ENCODE measurements at places on chromosomes 7 and 10.

DNA sequence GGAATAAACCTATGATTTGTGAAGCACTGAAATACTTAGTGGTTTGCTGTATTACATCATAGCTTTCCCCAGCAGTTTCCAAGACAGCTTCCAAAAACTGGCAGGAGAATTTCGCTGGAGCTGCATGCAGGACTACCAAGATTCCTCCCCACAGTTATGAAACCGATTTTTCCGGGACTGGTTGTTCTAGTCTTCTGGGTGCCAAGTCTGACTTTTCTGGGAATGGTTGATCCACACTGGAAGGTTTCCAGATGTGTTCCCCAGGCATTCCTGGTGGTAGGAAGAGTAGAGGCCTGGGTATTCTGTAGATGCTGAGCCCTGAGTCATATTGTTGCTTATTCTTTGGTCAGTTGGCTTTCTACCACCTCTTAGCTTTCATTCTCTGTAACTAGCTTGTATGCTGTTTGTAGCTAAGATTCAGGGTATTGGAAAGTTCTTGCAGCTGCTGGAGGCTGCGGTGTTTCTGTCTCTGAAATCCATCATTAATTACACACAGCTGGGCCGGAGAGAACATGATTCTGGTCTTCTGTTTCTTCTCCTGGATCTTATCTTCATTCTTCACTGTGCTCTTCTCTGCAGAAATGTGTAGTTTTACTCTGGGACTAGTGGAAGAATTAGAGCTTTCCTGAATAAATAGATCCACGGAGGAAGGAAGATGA is 6.3 kb downstream of the ABCC2 start:
- no peak for DNase-seq

DNA sequence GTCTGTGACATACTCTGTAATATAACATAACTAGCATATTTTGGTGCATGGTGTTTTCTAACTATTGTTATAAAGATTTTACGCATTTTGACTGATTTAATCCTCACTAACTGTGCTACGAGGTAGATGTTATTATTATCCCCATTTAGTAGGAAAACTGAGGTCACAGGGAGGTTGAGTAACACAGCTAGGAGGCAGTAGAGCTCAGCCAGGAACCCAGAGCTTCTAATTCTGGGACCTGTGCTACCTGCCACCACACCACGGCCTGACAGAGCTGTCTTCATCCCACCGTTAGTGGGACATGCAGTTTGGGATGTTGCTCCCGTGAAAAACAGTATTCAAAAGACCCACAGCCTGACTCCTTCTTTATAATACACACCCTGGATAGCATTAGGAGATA is 962.5 kb downstream of the CNTNAP2 start:
- no peak for DNase-seq

DNA sequence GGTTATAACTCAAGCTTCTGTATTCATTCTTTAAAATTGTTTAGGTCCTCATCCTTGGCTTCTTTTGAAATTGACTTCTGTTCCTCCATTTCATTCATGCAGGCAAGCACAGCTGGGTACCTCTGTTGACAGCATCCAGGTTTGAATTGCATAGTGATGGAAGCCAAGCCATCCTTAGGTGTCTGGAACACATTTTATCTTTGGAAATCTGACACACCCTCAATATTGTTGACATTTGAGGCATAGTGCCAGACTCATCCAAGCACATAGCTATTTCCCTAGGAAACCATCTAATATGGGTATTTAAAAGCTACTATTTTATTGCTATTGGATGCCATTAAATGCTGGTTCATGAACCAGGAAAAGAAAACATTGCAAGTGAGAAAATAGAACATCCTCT is 142.1 kb upstream of the PTPRZ1 start:
- no peak for DNase-seq

- DNase-seq: peak; percentile 72
These were observed 24.8 kb upstream of the SLIT1 start for GRCh38 chr10:97210543-97210960.

GRCh38 chr7:46637793-46638735 is 717.0 kb upstream of the IGFBP3 start:
- DNase-seq: no peak

- DNase-seq: no peak
These were observed 179.0 kb downstream of the PTEN start for GRCh38 chr10:88042160-88043100.

GRCh38 chr7:24307326-24307725 is 23.3 kb downstream of the NPY start:
- DNase-seq: no peak

- peak; percentile 90 for DNase-seq
These were observed 34.1 kb downstream of the NET1 start for GRCh38 chr10:5446390-5446926.

- DNase-seq: peak; percentile 41
These were observed 619 bp downstream of the EXOC4 start for GRCh38 chr7:133253519-133253875.

DNA sequence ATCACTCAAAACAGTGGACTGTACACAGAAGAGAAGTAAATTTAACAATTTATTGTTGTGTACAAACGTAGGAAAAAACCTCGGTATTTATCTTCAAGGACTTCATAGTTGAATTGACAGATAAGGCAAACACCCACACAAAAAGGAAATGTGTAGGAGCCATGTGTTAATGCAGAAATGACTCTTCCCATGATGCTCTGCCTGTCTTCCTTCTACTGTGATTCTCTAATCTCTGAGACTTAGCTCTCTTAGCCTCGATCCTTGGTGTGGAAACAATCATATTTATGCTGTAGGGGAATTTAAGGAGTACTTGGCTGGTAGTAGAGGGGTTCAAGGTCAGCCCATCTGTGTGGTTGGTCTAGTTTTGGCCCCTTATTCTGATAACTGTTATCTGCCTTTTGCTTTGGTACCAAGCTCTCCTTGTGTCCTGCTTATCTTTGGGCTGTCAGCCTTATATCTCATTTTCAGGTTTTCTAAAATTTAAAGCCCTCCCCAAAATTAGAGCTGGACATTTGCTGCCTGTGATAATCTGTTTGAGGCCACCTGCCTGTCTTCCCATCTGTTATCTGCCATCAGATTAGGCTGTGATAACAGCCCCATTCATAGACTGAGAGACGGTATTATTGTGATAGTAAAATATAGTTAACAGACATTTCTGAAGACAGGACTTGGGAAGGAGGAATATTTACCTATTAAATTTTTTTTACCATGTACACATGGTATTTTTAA is 81.7 kb downstream of the GPR85 start:
- no peak for DNase-seq

DNA sequence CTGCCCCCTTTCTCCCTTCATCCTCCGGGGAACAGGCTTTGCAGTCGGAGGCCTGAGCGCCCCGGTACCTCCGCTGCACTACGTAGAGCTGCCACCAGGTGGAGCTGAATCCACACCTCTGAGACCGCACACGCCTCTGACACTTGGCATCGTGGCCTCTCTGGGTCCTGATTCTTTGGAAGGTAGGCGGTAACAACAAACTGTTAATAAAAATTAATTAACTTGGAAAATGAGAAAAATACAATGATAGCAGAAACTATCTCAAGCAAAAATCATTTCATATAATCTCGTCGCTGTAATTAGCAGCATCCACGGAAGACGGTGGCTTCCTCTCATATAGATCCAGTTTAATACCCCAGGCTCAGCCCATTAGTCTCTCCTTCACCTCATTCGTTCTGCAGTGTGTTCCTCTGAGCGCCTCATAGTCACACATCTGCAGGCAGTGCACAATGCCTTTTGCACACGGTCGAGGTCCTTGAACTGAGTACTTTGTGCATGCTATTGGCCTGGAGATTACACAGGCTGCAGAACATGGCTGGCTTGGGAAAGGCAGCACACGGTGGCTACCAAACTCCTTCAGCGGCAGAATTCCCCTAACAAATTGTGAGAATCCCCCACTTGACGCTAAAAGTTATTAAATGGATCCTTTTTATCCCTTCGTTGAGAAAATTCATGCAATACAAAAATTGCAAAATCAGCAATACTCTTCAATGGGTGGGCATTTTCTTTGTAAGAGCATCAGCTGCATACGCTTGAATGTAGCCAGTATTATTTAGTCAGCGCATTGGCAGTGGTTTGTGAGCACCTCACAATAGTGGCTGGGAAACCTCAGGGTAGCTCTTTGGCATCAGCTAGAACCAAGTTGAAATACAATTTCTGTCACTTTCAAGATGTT is 18.7 kb downstream of the OR9A2 start:
- peak; percentile 82 for DNase-seq

DNA sequence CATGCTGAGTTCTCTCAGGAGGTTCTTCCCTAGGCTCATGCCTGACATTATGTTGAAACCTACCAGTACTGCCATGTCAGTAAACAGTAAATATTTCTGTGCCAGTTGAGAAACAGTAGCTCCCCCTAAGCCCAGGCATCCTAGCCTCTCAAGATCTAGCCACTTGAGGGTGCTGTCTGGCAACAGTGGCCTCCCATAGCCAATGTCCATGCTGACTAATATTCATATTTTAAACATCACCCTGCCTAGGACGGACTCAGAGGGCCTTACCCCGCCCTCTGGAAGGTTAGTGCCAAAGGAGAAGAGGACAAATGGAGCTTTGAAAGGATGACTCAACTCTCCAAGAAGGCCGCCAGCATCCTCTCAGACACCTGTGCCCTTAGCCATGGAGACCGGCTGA is 7.7 kb downstream of the ACSM6 start:
- peak; percentile 55 for DNase-seq

- DNase-seq: no peak
These were observed 43.5 kb downstream of the FAM241B start for GRCh38 chr10:69673521-69673920.

DNA sequence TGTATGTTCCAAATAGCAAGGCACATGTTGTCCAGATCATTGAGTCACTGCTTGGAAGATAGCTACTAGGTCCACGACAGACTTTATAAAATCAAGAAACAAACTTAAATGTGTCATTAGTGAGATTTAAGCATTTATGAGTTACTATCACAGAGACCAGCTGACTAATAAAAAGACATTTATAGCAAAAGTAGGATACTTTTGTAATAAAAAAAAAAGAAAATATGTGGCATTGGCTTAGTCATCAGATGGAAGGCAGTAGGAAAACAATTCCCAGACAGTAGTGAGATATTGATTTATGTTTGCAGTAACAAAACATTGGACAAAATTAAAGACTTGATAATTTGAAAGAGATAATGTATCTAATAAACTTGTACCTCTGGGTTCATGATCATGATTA is 881.0 kb upstream of the LRRN3 start:
- no peak for DNase-seq

- DNase-seq: no peak
These were observed 37.3 kb downstream of the ADAM12 start for GRCh38 chr10:126351021-126351420.

GRCh38 chr7:39085590-39086049 is 107.9 kb downstream of the POU6F2 start:
- DNase-seq: no peak

DNA sequence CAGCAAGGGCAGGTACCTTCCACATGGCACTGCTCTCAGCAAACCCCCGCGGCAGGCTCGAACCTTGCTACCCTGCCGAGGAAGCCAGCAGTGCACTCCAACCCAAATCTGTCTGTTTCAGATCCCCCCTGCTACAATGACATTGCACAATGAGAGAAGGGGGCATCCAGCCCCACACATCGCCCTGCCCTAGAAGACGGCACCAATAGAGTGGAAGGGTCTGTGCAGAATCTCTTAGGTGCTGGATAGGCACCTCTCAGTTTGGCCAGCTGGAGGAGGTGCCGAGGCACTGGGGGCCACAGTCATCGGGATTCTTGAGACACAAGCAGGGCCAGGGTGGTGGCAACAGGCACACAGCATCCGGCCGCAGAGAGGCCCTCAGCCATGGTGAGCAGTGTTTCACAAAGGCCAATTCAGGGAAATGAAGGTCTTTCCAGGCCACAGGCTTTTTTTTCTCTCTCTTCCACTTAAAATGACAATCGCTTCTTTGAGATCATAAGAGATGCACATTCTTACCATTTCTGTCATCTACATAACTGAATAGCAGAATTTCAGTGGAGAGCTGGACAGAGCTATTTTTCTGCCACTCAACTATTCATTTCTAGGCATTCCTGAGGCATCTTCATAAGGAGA is 281.3 kb downstream of the TNS3 start:
- DNase-seq: no peak

GRCh38 chr7:36784991-36785940 is 61.0 kb upstream of the AOAH start:
- no peak for DNase-seq

GRCh38 chr10:33815776-33816175 is 481.3 kb upstream of the NRP1 start:
- no peak for DNase-seq

DNA sequence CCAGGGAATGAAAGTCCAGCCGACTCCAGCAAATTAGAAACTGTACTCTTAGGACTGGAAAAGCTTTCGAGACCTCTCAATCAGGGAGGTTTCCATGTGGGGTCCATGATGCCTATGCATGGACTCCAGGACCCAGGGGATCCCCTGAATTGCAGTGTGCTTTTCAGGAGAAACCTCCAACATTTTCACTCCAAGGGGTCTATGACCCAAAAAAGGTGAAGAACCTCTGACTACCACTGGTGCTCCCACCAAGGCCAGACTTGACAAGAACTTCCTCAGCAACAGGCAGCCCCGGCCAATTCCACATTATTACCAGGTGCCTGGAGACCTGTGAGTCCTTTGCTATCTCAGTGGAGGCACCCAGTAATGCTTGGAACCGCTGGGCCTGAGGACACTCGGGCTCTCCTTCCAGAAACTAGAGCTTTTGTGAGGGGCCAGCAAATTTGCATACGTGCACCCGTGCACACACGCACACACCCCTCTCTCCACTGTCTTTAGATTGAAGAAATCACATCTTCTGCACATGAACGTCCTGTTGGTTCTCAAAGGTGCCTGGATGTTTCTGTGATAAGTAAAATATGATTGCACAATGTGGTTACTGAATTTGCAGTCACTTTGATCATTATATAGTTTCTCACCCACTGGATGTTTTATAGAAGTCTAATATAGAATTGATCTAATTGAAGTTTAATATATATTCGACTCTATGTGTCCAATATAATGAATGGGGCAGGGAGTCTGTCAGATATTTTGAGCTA is 54.7 kb downstream of the SYPL1 start:
- no peak for DNase-seq

- DNase-seq: no peak
These were observed 18.3 kb upstream of the ZNF12 start for GRCh38 chr7:6725003-6725402.

DNA sequence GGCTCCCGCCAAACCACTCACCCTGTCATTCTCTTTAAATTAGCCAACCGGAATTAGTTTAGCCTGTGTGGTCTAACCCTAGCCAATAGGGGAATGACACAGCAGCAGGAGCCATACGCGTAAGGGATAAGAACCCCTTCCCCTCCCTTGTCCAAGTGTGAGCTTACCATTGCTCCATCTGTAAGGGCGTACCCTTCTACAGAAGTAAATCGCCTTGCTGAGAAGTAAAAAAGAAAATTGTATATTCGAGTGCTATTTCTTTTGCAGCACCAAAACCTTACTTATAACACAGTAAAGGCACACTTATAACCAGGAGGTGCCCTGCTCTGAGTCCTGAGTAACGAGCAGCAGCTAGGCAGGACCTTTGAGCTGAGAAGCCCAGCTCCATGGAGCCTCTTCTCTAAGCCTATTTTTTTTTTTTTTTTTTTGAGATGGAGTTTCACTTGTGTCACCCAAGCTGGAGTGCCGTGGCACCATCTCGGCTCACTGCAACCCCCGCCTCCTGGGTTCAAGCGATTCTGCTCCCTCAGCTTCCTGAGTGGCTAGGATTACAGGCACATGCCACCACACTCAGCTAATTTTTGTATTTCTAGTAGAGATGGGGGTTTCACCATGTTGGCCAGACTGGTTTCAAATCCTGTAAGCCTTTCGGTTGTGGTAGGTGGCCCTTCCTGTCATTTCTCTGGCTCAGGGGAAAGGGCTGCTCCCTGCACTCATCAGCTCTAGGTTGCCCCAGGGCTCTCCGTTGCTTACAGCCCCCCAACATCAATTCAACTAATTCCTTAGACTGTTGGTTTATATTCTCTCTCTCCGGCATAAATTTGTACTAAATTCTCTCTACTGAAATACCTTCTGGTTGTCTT is 73.3 kb downstream of the NSUN6 start:
- DNase-seq: no peak
